MCF 10A (cell line): ENCODE measurements at places on chromosomes 4 and X. TPM values are rescaled to one million over a fixed set of nuclear protein-coding genes. Genes with fewer than 3 reads are reported as not detected.

DNA sequence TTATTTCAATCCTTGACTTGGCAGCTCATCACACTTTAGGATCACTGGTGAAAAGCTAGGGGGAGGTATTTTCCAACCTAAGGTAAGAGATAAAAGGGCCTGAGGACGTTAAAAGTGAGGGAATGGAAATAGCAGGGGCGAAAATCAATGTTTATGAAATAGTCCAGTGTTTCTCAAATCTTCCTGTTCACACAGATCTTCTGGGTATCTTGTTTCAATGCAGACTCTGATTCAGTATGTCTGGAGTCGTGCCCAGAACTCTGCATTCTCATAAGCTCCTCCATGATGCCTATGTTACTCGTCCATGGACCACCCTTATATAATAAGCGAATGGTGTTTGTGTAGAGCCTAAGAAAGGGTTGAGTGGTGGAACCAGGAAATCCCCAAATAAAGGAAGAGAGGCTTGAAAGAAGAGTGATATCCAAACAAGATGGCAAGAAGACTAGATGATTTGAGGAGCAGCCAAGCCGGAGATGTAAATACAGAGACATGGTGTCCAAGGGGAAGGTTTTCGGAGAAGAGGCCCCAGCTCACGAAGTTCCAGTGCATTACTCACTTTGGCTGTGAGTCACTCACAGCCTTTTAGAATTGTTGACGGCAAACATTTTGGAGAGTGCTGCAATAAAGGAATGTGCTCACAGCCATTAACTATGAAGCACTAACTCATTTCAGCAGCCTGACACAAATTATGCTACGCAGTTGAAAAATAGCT lies 215.6 kb upstream of the PPARGC1A start:
- H3K4me1 ChIP-seq, result peaks cover 26% of the 10 kb centered on the region
- peak overlapping the region; percentile 98 for H3K27ac ChIP-seq
- H3K36me3 ChIP-seq, result no peaks in the 10 kb centered on the region
- DNase-seq, result peak; percentile 96
- H3K4me3 ChIP-seq, result peak overlapping the region; percentile 51

The BTC gene
- 1.7 and 4.0 TPM in 2 replicates for total RNA-seq

DNA sequence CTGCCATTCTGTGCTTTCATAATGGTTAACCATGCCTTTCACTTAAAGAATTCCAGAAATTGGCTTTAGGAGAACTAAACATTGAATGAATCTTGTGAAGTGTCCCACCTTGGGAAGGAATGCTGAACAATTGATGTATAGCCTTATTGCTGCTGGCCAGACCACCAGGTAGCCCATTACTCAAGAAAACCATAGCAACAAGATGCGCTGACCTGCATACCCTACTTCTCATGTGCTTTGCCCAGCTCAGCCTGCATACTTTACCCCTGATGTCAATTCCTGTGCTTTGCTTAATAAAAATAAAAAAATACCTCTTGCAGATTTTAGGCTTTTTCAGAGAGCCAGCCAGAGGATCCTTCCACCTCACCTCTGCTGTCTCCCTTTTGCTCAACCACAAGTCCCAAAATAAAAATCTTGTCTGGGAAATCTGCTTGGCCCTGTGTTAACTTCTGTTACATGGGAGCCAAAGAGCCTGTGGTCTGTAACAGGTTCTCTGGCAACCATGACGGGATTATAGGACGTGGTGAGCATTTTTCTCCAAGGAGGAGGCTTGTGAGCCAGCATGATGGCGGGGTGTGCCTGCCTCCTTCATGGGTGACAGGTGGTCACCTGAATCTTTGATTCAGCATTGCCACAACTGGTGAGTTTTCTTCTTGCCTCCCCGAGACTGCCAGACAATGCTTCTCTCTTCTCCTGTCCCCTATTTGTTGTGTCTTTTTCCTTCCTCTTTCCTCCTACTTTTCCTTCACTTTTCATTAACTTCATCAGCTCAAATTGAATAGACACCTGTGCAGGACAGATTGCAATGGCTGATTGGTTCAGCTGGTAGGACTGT lies 106.8 kb downstream of the ARSJ start:
- H3K4me3 ChIP-seq, result no peak overlapping the region
- peaks cover 6% of the 10 kb centered on the region for H3K4me1 ChIP-seq
- H3K27ac ChIP-seq, result no peak overlapping the region
- H3K36me3 ChIP-seq, result no peaks in the 10 kb centered on the region

The TSPAN5 gene
- total RNA-seq, result 18.5 and 19.8 TPM in 2 replicates

- no peaks in the 10 kb centered on the region for H3K36me3 ChIP-seq
- no peak for DNase-seq
- H3K27me3 ChIP-seq, result no peaks in the 10 kb centered on the region
- H3K27ac ChIP-seq, result no peak overlapping the region
- no peaks in the 10 kb centered on the region for H3K4me1 ChIP-seq
- no peak overlapping the region for H3K4me3 ChIP-seq
These were observed 38.1 kb downstream of the PNPLA4 start for GRCh38 chrX:7889135-7889534.

GRCh38 chr4:185165605-185166063 lies 22.6 kb downstream of the SLC25A4 start:
- no peak overlapping the region for H3K4me3 ChIP-seq
- DNase-seq, result peak; percentile 30
- H3K27ac ChIP-seq, result peak overlapping the region; percentile 32
- no peaks in the 10 kb centered on the region for H3K27me3 ChIP-seq
- H3K4me1 ChIP-seq, result peaks cover 10% of the 10 kb centered on the region
- H3K36me3 ChIP-seq, result peaks cover 67% of the 10 kb centered on the region

DNA sequence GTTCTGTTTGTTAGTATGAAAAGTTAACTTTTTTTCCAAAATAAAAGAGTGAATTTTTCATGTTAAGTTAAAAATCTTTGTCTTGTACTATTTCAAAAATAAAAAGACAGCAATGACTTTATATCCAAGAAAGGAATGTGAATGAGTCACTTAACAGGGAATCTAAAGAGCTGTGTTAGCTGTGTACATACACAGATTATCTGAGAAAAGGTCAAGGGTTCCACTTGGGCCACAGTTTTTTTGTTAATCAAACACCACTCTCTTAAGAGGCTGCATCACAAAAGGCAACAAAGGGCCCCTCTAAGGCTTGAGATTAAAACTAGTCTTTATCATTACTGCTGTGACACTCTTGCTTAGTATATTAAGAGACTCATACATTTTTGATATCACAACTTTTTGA lies 82.1 kb downstream of the FIP1L1 start:
- H3K4me1 ChIP-seq, result peaks cover 6% of the 10 kb centered on the region
- no peak overlapping the region for H3K27ac ChIP-seq
- DNase-seq, result peak; percentile 5
- H3K36me3 ChIP-seq, result peaks cover 61% of the 10 kb centered on the region

GRCh38 chrX:25287521-25287920 lies 271.8 kb upstream of the ARX start:
- no peak overlapping the region for H3K27ac ChIP-seq
- H3K27me3 ChIP-seq, result no peaks in the 10 kb centered on the region
- no peak for DNase-seq
- no peak overlapping the region for H3K4me3 ChIP-seq
- H3K4me1 ChIP-seq, result peaks cover 6% of the 10 kb centered on the region
- no peaks in the 10 kb centered on the region for H3K36me3 ChIP-seq

- peaks cover 4% of the 10 kb centered on the region for H3K36me3 ChIP-seq
- no peak overlapping the region for H3K4me3 ChIP-seq
- no peak for DNase-seq
- no peaks in the 10 kb centered on the region for H3K4me1 ChIP-seq
- H3K27me3 ChIP-seq, result no peaks in the 10 kb centered on the region
- H3K27ac ChIP-seq, result no peak overlapping the region
These were observed 30.8 kb downstream of the RASL11B start for GRCh38 chr4:52892880-52893279.

The CLDN34 gene
- not detected in 2 replicates for total RNA-seq

GRCh38 chr4:165095291-165095690 lies 17.4 kb downstream of the TMEM192 start:
- peaks cover 94% of the 10 kb centered on the region for H3K36me3 ChIP-seq
- H3K4me1 ChIP-seq, result no peaks in the 10 kb centered on the region
- DNase-seq, result peak; percentile 6
- H3K4me3 ChIP-seq, result no peak overlapping the region
- H3K27ac ChIP-seq, result no peak overlapping the region

DNA sequence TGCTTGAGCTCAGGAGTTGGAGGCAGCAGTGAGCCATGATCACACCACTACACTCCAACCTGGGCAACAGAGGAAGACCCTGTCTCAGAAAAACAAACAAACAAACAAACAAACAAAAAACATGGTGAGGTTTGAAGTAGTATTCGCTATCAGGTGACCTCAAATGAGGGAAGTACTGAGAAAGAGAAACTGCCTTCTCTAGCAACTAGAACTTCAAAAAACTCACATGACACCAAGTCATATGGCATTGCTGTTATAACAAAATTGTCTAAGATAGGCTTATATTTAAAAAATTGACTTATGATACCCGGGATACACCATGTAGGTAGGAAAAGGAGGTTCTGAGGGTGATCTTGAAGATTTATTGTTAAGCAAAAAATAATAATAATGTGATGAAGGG lies 10.3 kb downstream of the MPP1 start:
- H3K4me3 ChIP-seq, result no peak overlapping the region
- peaks cover 27% of the 10 kb centered on the region for H3K4me1 ChIP-seq
- peaks cover under 1% of the 10 kb centered on the region for H3K27me3 ChIP-seq

DNA sequence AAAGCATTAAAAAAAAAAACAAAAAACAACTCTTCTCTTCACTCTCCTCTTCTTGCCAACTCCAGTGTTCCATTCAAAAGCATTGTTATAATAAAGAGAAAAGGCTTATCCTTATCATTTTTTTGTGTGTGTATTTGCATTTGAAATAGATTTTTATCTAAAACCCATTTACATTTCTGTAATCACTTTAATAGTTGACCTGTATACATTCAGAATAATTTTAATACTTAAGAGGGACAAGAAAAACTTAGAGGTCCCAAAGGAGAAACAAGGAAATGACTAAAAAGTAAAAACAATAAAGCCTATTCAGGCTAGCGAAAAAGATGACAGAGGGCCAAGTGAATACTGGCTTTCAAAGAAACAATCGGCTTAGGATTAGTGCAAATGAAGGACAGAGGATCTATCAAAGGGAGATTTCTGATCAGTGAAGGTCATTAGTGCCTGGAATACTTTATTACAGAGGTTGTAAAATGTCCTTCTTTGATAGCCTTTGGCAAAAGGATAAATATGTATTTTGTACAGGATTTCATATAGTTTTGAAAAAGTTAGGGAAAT lies 808.3 kb downstream of the RPA4 start:
- H3K36me3 ChIP-seq, result no peaks in the 10 kb centered on the region
- no peak for DNase-seq
- H3K4me1 ChIP-seq, result no peaks in the 10 kb centered on the region
- peaks cover 38% of the 10 kb centered on the region for H3K27me3 ChIP-seq
- no peak overlapping the region for H3K27ac ChIP-seq

The SORCS2 gene
- total RNA-seq, result 0.05 TPM in 1 of 2 replicates, not detected in the other

The FAM9B gene
- 0.34 and 0.40 TPM in 2 replicates for total RNA-seq

- peaks cover 8% of the 10 kb centered on the region for H3K4me1 ChIP-seq
- DNase-seq, result peak; percentile 66
- no peak overlapping the region for H3K4me3 ChIP-seq
- H3K27me3 ChIP-seq, result peaks cover 35% of the 10 kb centered on the region
- H3K27ac ChIP-seq, result no peak overlapping the region
- no peaks in the 10 kb centered on the region for H3K36me3 ChIP-seq
These were observed 92.5 kb upstream of the BRS3 start for GRCh38 chrX:136395271-136395670.

DNA sequence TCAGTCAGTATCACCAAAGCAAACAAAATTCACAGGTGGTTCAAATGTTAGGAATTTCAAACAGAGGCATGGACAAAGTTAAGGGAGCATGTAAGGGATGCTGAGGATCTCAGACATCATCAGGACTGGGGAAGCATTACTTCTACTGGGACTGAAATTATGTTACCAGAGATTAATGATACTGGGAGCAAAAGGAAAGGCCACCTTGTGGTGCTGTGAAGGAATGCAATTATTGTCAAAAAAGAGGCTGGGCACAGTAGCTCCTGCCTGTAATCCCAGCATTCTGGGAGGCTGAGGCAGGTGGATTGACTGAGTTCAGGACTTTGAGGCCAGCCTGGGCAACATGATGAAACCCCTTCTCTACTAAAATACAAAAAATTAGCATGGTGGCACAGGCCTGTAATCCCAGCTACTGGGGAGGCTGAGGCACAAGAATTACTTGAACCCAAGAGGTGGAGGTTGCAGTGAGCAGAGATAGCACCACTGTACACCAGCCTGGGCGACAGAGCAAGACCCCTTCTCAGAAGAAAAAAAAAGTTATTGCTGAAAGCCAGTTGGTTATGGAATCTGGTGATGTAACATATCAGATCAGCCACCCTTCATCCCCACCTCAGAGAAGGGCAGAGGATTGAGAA lies 954.3 kb downstream of the PCDH7 start:
- H3K27ac ChIP-seq, result no peak overlapping the region
- DNase-seq, result peak; percentile 43
- no peaks in the 10 kb centered on the region for H3K36me3 ChIP-seq
- H3K27me3 ChIP-seq, result no peaks in the 10 kb centered on the region
- no peaks in the 10 kb centered on the region for H3K4me1 ChIP-seq
- H3K4me3 ChIP-seq, result no peak overlapping the region

DNA sequence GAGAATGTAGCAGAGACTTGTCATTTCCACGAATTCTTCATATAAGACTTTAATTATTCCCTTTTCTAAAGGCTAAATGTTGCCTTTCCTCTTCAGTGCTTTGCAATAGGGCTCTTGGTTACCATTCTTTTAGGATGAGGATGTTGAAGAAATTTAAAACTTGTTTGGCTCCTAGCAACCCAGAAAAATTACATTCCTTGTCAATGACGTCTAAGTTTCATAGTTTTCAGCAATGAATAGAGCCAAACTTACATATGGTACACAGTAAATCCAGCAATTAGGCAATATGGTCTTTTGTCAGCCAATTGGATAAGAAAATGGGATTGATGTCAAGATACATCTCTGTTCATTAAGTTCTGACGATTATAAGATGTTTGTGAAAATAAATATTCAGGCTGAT lies 1639.6 kb upstream of the PCDH10 start:
- DNase-seq, result no peak
- H3K27me3 ChIP-seq, result no peaks in the 10 kb centered on the region
- no peaks in the 10 kb centered on the region for H3K36me3 ChIP-seq
- no peak overlapping the region for H3K4me3 ChIP-seq

DNA sequence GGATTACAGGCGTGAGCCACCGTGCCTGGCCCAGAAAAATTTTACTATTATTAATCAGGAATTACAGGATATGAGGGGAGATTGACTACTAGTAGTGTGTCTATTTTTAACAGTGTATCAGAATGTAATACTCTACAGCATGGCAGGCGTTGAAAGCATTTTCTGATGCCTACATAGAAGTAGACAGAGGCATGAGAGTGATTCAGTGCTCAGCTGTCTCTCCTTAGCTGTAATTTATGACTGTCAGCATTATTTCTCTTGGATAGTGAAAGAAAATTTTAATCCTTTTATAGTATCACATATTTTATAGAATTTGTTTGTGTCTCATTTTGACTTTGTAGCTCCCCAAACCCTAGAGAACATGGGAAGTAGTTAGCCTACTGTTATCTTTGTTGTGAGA lies 20.7 kb downstream of the ARHGAP24 start:
- peak overlapping the region; percentile 26 for H3K27ac ChIP-seq
- H3K4me3 ChIP-seq, result peak overlapping the region; percentile 39
- peaks cover 29% of the 10 kb centered on the region for H3K4me1 ChIP-seq
- H3K27me3 ChIP-seq, result no peaks in the 10 kb centered on the region
- DNase-seq, result peak; percentile 24

GRCh38 chr4:64539234-64539849 lies 130.1 kb upstream of the TECRL start:
- no peaks in the 10 kb centered on the region for H3K4me1 ChIP-seq
- H3K36me3 ChIP-seq, result no peaks in the 10 kb centered on the region
- H3K27ac ChIP-seq, result no peak overlapping the region

- no peaks in the 10 kb centered on the region for H3K27me3 ChIP-seq
- no peaks in the 10 kb centered on the region for H3K36me3 ChIP-seq
- H3K27ac ChIP-seq, result no peak overlapping the region
- no peak overlapping the region for H3K4me3 ChIP-seq
- DNase-seq, result no peak
- no peaks in the 10 kb centered on the region for H3K4me1 ChIP-seq
These were observed 479.5 kb downstream of the PCDH7 start for GRCh38 chr4:31199644-31200043.
